Hindlimb muscle (tissue), 1 donor: ENCODE measurements at places on chromosomes 7 and 10.
A peak's percentile ranks its signal among the peaks of the same experiment; 100 is the strongest.

- DNase-seq = no peak
These were observed 231.6 kb downstream of the TEX36 start for GRCh38 chr10:125451319-125451718.

DNA sequence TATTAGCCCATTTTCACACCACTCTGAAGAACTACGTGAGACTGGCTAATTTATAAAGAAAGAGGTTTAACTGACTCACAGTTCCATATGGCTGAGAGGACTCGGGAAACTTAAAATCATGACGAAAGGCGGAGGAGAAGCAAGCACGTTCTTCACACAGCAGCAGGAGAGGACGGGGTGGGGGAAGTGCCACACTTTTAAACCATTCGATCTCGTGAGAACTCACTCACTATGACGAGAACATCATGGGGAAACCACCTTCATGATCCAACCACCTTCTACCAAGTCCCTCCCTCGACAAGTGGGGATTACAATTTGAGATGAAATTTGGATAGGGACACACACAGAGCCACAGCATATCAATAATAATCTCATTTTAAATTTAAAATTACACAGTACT, 80.2 kb downstream of the VWDE start:
- no peak for DNase-seq

GRCh38 chr7:124686543-124687171, 78.9 kb downstream of the GPR37 start:
- peak; percentile 16 for DNase-seq

GRCh38 chr10:70493660-70494234, 15.2 kb downstream of the PALD1 start:
- DNase-seq = no peak
